ENCODE measurements at places on chromosomes 4 and X. TPM values are rescaled to one million over a fixed set of nuclear protein-coding genes. Genes with fewer than 3 reads are reported as not detected.

XG gene
- not detected for total RNA-seq

RGS12 gene
- total RNA-seq = 36.6 TPM

CCNA2 gene
- total RNA-seq = 61.9 TPM

- H3K27me3 ChIP-seq = no peaks in the 10 kb centered on the region
- no peak overlapping the region for H3K27ac ChIP-seq
- H3K4me1 ChIP-seq = no peaks in the 10 kb centered on the region
- no peaks in the 10 kb centered on the region for H3K36me3 ChIP-seq
- DNase-seq = no peak
These were observed 314.7 kb upstream of the PRKX start for GRCh38 chrX:4028151-4028550.

DNA sequence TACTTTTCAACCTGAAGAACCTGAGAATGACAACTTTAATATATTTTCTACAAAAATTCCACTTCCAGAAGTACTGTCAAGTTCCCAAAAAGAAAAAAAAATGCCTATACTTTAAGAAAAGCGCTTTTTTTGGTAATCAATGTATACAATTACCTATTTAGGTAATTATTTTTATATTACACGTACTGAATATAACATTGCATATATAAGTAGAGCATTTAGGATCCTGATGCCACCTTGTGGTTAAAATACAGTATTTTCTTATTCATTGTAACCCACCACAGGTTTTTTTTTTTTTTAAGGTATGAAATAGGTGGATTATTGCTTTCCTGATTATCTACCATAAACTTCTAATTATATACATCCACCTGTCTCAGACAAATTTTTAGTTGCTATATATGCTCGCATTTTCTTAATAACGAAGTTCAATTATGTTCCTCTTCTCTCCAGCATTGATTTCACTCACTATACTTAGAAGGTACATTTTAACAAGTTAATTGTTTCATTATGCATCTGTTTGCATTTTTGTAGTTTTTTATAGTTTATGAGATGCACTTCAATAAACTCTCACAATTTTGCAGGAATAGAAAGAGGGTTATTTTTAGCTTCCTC lies 5.2 kb downstream of the MAP9 start:
- H3K27ac ChIP-seq = no peak overlapping the region
- no peaks in the 10 kb centered on the region for H3K36me3 ChIP-seq
- no peaks in the 10 kb centered on the region for H3K27me3 ChIP-seq
- no peak for DNase-seq
- H3K4me3 ChIP-seq = no peak overlapping the region

- no peak overlapping the region for H3K4me3 ChIP-seq
- no peaks in the 10 kb centered on the region for H3K4me1 ChIP-seq
- no peaks in the 10 kb centered on the region for H3K36me3 ChIP-seq
- peak; percentile 38 for DNase-seq
- peaks cover 8% of the 10 kb centered on the region for H3K27me3 ChIP-seq
- H3K27ac ChIP-seq = no peak overlapping the region
These were observed 332.7 kb upstream of the IGFBP7 start for GRCh38 chr4:57442831-57443291.

DNA sequence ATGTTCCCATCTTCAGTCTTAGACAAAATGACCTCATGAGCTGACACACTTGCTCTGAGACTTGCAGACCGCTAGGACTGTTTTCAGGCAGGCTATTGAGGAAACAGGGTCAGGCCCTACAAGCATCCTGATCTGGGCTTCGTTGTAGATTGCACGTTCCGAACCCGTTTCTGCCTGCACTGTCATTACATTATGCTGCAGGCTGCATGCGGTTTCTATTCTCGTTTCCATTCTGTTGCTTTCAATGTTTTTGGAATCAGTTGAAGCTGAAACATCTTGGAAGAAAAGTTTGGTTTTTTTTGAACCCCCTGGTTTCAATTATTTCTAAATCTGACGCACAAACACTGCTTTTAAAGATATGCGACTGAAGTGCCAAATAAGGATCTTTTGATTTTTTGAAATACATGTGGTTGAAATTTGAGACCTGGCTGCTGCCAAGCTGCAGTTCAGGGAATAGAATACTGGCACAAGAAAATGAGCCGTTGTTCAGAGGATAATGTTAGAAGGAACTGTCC lies 716.1 kb upstream of the INTU start:
- DNase-seq = no peak
- no peaks in the 10 kb centered on the region for H3K4me1 ChIP-seq
- H3K4me3 ChIP-seq = no peak overlapping the region

- no peak overlapping the region for H3K4me3 ChIP-seq
- H3K27me3 ChIP-seq = no peaks in the 10 kb centered on the region
- H3K36me3 ChIP-seq = no peaks in the 10 kb centered on the region
- DNase-seq = no peak
- no peak overlapping the region for H3K27ac ChIP-seq
- no peaks in the 10 kb centered on the region for H3K4me1 ChIP-seq
These were observed 47.6 kb upstream of the TMEM131L start for GRCh38 chr4:153418558-153418957.

DNA sequence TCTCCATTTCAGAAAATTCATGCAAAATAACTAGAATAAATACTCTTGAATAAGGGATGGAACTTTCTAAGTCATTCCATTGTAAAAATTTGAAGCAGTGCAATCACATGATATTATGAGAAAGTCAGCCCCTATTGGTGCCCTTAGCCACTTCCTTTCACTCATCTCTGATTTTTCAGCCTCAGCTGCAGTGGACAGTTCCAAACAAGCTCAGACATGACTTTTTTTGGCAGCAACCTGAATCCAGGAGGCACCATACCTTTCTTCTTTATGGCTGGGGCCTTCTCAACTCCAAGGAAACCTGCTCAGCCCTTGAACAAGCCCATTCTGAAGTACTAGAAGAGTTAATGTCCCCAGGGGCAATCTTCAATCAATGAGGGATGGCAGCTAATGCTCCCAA lies 40.5 kb downstream of the MAPK10 start:
- no peaks in the 10 kb centered on the region for H3K4me1 ChIP-seq
- H3K27ac ChIP-seq = no peak overlapping the region
- H3K27me3 ChIP-seq = no peaks in the 10 kb centered on the region
- no peak overlapping the region for H3K4me3 ChIP-seq
- no peaks in the 10 kb centered on the region for H3K36me3 ChIP-seq
- no peak for DNase-seq

DNA sequence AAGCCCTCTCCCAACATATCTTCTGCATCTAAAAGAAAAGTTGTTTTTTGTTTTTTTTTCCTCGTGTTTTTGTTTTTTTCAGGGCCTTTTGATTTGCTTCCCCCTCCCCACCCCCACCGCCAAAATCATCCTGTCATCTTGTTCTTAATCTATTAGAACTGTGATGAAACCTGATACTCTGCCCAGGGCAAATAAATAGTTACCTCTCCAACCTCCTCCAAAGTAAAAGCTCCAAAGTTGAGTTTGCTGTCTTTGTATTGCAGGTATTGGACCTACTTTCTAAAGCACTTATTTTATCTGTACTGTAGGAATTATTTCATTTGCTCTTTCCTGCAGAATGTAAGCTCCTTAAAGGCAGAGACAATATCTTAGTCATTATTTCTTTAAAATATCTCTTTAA lies 172.9 kb downstream of the SOWAHB start:
- DNase-seq = no peak
- no peaks in the 10 kb centered on the region for H3K27me3 ChIP-seq
- no peak overlapping the region for H3K4me3 ChIP-seq
- H3K36me3 ChIP-seq = no peaks in the 10 kb centered on the region

- no peak overlapping the region for H3K27ac ChIP-seq
- DNase-seq = no peak
- no peaks in the 10 kb centered on the region for H3K27me3 ChIP-seq
These were observed 7.8 kb downstream of the YTHDC1 start for GRCh38 chr4:68342134-68342533.

GRCh38 chrX:88170553-88170952 lies 576.5 kb upstream of the CPXCR1 start:
- no peak overlapping the region for H3K27ac ChIP-seq
- DNase-seq = no peak
- no peak overlapping the region for H3K4me3 ChIP-seq
- H3K4me1 ChIP-seq = no peaks in the 10 kb centered on the region

GRCh38 chr4:526971-527460 lies 28.0 kb downstream of the PIGG start:
- H3K27me3 ChIP-seq = no peaks in the 10 kb centered on the region
- peaks cover 29% of the 10 kb centered on the region for H3K36me3 ChIP-seq
- no peak for DNase-seq
- no peaks in the 10 kb centered on the region for H3K4me1 ChIP-seq
- H3K27ac ChIP-seq = no peak overlapping the region
- H3K4me3 ChIP-seq = no peak overlapping the region

- no peak overlapping the region for H3K27ac ChIP-seq
- H3K27me3 ChIP-seq = no peaks in the 10 kb centered on the region
- H3K4me3 ChIP-seq = no peak overlapping the region
- DNase-seq = peak; percentile 1
- H3K36me3 ChIP-seq = no peaks in the 10 kb centered on the region
These were observed 52.9 kb upstream of the TRPC5OS start for GRCh38 chrX:111823128-111823527.

- H3K27ac ChIP-seq = no peak overlapping the region
- H3K36me3 ChIP-seq = no peaks in the 10 kb centered on the region
- H3K4me1 ChIP-seq = no peaks in the 10 kb centered on the region
- no peak for DNase-seq
- H3K4me3 ChIP-seq = no peak overlapping the region
- H3K27me3 ChIP-seq = peaks cover 31% of the 10 kb centered on the region
These were observed 10.7 kb upstream of the PDHA1 start for GRCh38 chrX:19332983-19333382.

GRCh38 chr4:172786039-172786792 lies 382.4 kb upstream of the GALNT7 start:
- H3K4me3 ChIP-seq = no peak overlapping the region
- no peak overlapping the region for H3K27ac ChIP-seq
- H3K4me1 ChIP-seq = no peaks in the 10 kb centered on the region
- H3K27me3 ChIP-seq = no peaks in the 10 kb centered on the region
- no peak for DNase-seq

GRCh38 chrX:6468706-6469105 lies 66.2 kb downstream of the VCX3A start:
- no peaks in the 10 kb centered on the region for H3K36me3 ChIP-seq
- DNase-seq = no peak
- no peak overlapping the region for H3K27ac ChIP-seq
- H3K4me3 ChIP-seq = no peak overlapping the region

- no peaks in the 10 kb centered on the region for H3K4me1 ChIP-seq
- no peak overlapping the region for H3K4me3 ChIP-seq
- H3K27ac ChIP-seq = no peak overlapping the region
- no peak for DNase-seq
- H3K27me3 ChIP-seq = no peaks in the 10 kb centered on the region
These were observed 70.1 kb upstream of the HCCS start for GRCh38 chrX:11040996-11041395.

GRCh38 chrX:56800801-56801200 lies 71.8 kb downstream of the NBDY start:
- H3K4me1 ChIP-seq = no peaks in the 10 kb centered on the region
- no peak for DNase-seq
- no peak overlapping the region for H3K4me3 ChIP-seq
- H3K27me3 ChIP-seq = no peaks in the 10 kb centered on the region

DNA sequence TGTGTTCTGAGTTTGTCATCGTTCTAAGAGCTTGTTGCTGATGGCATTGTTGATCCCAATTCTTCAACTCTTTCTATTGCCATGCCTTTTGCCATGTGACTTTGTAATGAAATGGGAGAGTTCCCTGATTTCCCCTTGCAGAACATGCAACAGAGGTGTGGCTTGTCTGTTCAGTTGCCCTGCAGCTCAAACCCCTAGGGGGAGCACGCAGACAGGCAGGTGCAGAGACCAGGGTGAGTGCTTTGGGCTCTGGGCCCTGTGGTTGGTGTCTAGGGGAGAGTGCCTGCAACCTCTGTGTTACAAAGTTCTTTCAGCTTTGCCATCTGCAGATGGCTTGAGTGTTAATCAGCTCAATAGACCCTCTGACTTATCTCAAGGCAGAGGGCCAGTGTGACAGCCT lies 332.7 kb downstream of the MID1IP1 start:
- no peaks in the 10 kb centered on the region for H3K36me3 ChIP-seq
- H3K4me3 ChIP-seq = no peak overlapping the region
- no peak for DNase-seq

DNA sequence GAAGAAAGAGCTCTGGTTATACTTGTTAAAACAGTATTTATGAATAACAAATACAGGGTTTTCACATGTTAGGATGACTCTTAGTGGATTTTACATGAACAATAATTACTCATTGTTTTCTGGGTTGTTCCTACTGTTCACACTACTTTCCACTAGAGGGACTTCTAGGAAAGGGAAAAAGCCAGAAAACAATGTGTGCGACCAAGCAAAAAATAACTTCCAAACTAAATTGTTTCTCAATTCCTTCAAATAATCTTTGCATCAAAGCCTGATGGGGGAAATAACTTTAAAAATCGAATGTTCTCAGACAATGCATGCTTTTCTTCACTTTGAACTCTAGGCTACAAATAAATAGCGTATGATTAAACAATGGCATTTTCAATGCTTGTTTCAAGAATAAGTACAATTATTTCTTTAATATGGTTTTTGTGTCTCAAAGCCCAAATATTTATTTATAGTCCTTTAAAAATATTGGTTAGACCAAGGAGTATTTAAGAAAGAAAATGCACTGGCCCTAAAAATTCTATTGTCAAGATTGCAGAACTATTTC lies 72.1 kb upstream of the ETNPPL start:
- no peak for DNase-seq
- H3K4me1 ChIP-seq = no peaks in the 10 kb centered on the region
- H3K4me3 ChIP-seq = no peak overlapping the region
- H3K27me3 ChIP-seq = no peaks in the 10 kb centered on the region

DNA sequence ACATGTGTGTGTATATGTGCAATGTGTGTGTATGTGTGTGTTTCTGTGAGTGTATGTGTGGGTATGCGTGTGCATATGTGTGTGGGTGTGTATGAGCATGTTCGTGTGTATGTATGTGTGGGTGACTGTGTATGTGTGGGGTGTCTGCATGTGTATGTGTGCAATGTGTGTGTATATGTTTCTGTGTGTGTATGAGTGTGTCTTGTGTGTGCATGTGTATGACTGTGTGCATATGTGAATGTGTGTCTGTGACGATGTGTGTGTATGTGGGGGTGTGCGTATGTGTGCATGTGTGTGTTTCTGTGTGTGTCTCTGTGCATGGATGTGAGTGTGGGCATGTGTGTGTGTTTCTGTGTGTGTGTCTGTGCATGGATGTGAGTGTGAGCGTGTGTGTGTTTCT lies 4.2 kb upstream of the ATP2B3 start:
- H3K27ac ChIP-seq = no peak overlapping the region
- H3K4me1 ChIP-seq = no peaks in the 10 kb centered on the region
- no peak overlapping the region for H3K4me3 ChIP-seq
- no peak for DNase-seq

Data from PC-9 (cell line).